ENCODE measurements at places on chromosomes 12 and 14.
A peak's percentile ranks its signal among the peaks of the same experiment; 100 is the strongest.

- DNase-seq: no peak
These were observed 101.6 kb downstream of the NTS start for GRCh38 chr12:85975716-85976115.

DNA sequence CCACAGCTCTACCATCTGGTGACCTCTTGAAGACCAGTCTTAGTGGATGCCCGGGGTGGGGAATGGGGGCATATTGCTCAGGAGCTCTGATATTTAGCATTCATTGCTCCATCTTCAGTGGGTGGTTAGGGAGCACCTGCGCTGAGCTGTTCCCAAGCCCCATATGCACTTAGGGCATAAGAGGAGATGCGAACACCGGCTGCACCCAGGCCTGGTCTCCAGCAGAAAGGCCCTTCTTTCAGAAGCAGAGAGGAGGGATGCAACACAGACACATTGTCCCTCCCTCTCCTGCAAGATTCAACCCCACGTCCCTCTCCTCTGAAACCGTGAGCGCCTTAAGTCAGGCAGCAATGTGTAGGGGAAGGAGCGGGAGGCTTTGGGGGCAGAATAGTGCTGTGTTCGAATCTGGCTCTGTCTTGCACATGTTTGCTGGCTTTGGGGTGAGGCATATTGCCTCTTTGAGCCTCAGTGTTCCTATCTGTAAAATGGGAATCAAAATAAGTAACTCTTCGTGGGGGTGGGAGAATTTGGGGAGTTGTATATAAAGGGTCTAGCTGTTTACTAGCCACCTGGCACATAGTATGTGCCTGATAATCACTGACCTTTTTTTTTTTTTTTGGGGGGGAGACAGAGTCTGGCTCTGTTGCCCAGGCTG, 87.7 kb downstream of the FOXN4 start:
- DNase-seq: no peak

DNA sequence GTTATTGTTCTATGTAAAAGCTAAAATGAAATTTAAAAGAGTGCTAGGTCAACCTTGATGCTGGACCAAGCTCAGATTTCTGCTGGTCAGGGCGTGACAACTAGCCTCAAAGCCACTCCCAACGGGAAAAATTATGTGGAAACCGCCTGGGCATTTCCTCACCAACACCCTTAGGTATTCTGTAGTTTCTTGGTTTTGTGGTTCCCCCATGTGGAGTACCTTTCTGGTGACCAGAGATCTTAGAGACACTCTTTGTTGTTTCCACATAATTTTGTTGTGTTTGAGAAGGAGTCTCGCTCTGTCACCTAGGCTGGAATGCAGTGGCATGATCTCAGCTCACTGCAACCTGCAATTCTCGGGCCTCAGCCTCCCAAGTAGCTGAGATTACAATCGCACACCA, 119.9 kb downstream of the DENND5B start:
- no peak for DNase-seq

DNA sequence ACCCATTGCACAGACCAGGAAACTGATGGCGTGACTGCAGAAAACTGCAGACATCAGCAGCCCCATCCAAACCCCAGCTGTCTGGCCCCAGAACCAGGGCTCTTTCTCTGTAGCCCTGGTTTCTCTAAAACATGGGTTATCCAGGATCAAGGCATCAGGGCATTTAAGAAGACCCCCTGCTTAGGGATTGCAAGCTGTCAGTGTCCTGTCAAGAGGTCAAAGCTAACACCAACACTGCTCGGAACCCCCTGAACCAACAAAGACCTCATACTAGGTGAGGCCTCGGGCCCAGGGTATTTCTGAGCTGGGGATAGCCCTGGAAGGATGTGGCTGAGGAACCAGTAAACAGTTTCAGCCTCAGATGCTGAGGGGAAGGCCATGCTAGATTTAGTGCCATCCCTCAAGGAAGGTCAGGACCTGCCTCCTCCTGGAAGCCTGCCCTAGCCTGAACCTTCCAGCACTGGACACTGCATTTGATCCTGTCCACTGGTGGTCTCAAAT, 39.2 kb downstream of the BCL11B start:
- DNase-seq: no peak

DNA sequence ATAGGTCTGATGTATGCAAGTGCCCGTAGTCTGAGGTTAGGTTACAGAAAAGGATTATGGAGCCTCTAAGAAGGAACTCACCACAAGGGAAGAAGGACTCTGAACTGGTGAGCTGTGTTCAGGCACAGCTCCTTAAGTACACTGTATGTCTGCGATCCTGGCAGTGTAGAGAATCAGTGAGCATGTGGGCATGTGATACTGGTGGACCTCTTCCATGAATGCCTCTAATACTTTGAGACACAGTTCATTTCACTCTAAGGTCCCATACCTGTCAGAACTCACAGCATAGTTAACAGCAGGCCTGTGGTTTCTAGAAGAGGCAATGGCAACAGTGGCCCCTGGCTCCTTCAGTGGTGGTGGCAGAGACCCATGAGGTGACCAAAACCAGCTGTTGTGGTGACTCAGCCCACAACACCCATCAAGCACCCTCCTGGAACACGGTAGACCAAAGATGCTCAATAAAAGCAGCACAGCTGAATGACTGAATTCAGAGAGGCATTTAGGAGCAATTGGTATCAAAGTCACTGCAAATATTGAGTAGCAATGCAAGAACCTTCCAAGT, 6.9 kb upstream of the OR6J1 start:
- DNase-seq: peak; percentile 44

DNA sequence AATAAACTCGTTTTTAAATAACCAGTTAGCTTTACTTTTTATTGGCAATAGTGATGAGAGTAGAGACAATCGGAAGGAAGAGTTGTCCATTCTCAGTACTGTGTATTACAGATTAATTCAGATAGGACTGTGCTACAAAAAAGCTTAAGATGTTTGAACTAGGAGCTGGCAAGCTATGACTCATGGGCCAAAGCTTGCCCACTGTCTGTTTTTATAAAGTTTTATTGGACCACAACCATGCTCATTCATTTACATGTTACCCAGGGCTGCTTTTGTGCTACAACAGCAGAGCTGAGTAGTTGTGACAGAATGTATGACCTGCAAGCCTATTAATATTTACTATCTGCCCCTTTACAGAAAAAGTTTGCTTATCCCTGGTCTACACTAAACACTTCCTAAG, 19.4 kb downstream of the GNS start:
- no peak for DNase-seq

DNA sequence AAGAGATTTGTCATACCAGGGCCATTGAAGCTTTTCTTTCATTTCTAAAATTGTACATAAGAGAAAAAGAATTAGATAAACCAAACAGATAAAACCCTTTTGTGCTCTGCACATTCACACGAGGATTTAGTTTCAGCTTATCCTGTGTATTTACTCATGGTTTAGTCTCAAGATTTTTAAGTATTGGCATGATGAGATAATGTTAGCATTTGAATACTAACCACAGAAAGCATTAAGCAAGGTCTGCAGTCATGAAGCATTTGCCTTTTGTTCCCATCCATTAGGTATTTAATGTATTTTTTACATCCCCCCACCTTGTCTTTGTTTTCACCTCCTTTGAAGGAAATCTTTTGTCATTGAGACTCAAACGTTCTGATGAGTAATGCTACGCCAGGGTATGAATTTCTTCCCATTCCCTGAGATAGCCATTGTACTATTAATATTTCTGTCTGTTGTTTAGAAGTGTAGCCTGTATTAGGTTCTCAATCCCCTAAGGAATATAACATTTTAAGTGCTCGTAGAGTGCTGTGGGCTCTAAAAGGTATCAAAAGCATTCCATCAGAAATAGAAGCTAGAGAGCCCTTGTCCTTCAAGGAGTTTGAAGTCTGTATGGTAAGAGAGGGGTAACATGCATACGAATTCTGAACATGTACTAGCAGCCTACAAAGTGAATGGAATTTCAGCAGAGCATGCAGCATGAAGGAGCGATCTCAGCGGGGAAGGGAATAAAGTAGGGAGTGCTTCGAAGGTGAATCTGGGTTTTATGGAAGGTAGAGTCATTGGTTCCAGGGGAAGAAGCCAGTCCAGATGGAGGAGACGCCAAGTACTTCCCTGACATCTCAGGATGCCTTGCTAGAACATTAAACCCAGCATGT, 22.3 kb downstream of the CRADD start:
- DNase-seq: peak; percentile 24

- no peak for DNase-seq
These were observed 724.0 kb upstream of the TMEM132C start for GRCh38 chr12:127542931-127543330.

- peak; percentile 31 for DNase-seq
These were observed 40.5 kb downstream of the LIMA1 start for GRCh38 chr12:50242751-50243191.

GRCh38 chr12:74598819-74599218, 61.2 kb downstream of the ATXN7L3B start:
- DNase-seq: no peak

GRCh38 chr14:33835261-33835655, 115.6 kb downstream of the EGLN3 start:
- DNase-seq: no peak

DNA sequence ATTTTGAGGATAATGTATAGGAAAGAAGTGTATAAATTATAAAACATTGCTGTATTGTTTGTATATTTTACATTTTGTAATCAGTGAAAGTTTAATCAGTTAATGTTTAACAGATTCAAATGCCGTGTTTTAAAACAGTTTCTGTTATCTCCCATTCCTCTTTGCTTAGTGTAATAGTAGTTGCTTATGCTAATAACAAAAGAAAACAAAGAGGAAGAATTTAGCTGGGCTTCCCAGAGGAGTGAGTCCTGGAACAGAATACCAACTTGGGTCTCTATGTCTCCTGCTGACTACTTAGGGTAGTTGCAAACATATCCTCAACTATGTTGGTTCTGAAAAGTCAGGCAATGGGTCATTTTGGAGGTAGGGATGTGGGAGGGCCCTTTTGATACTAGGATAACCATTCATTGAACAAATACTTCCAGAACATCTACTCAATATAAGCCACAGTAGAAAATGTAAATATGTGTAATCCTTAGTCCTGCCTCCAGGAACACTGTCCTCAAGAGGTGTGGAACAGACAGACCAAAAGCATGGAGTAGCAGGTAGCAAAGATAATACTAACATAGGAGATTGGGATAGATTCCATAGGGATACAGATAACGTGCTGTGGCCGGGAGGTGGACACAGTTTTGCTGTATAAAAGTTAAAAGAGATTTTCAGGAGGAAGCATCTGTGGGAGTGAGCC, 36.1 kb upstream of the EVL start:
- no peak for DNase-seq

DNA sequence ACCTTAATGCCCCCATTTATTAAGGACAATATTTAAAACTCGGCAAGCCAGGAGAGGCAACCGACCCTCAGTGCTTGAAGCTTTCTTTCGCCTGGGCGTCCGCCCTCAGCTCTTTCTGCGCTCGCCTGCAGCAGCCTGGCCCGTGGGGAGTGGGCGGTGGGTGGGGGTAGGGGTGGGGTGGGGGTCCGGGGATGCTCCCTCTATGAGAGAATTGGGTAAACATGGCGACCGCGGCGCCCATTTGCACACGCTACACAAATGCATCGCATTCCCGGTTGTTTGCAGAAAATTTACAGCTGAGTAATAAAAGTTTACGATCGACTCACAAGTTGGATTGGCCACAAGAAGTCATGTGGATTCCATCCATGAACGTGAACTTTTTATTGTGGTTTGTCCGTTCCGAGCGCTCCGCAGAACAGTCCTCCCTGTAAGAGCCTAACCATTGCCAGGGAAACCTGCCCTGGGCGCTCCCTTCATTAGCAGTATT, 7.7 kb downstream of the HOXC8 start:
- DNase-seq: peak; percentile 58

DNA sequence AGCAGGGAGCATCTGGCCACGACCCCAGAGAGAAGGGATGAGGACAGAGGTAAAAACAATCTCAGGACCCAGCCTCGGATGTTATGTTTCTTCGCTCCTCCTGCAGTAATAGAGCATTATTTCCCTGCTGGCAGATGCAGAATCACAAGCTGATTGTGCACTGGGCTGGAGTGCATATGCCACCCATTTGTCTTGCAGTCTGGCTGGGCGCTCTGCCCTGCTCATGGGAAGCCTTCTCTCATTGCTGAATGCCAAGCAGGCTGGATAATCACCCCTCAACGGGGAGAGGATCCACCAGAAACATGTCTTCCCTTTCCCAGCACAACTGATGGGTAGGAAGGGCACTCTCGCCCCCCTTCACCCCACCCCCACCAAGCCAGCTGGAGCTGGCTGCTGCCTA, 8.5 kb upstream of the VASH1 start:
- no peak for DNase-seq

GRCh38 chr14:91005716-91006115, 54.7 kb downstream of the RPS6KA5 start:
- no peak for DNase-seq

GRCh38 chr14:103765526-103765925, 49.9 kb downstream of the ZFYVE21 start:
- no peak for DNase-seq

- DNase-seq: peak; percentile 60
These were observed 1.6 kb upstream of the C12orf71 start for GRCh38 chr12:27083861-27084394.

DNA sequence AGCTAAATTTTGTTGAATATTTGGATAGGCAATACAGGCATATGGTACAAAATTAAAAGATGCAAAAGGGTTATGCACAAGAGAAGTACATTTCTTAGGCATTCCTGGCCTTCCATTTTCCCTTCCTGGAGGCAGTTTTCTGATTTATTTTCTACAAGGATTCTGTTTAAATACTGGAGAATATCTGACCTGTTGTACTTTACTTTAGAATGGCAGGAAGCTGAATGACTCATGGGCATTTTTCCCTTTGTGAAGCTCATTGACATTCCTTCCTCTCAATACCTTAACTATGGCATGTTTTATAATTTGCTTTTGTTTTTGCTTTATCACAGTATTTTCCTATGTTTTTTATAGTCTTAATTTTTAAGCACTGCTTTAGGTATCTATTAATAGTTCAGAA, 62.7 kb downstream of the RCOR1 start:
- DNase-seq: no peak

DNA sequence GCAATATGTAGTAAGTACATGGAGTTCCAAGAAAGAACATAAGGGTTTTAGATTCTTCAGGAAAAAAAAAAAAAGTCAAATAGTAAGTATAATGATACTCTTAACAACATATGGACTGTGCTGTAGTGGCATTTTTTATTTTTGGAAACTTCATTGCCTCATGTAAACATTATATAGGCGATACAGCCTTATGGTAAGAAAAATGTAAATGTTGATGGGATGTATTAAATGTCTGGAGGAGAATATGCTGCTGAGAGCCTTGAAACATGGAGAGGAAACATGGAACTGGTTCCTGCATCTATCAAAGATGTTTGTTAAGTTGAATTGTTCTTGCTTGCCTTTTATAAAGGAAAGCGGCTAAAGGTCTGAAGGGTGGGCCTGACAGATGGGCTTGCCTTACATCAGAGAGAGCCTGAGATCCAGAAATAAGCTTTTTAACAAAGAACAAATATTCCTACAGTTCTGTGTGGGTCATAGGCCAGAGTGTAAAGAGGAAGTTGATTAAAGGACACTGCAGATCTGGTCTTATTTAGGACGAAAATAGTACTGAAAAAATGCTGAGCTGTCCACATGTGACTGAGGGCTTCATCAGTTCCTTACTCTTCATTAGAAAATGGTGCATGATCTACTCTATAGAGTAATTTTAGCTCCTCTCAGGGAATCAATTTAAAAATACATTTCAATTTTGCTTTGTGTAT, 448.1 kb upstream of the DCN start:
- no peak for DNase-seq

- DNase-seq: no peak
These were observed 46.2 kb downstream of the PAWR start for GRCh38 chr12:79644274-79645234.

- no peak for DNase-seq
These were observed 27.4 kb upstream of the KLRB1 start for GRCh38 chr12:9634969-9635754.

All from SJCRH30 (cell line).